ENCODE measurements at places on chromosomes 1 and 21. TPM values are rescaled to one million over a fixed set of nuclear protein-coding genes. Genes with fewer than 3 reads are reported as not detected.

Gene SPRR2B
- not detected for total RNA-seq

Gene ANGPTL3
- total RNA-seq = not detected

Gene ACTL8
- total RNA-seq = not detected

Gene ANKRD45
- not detected for total RNA-seq

Gene AMY1B
- not detected for total RNA-seq

Gene CFHR5
- total RNA-seq = not detected

Gene TMCO2
- total RNA-seq = not detected

DNA sequence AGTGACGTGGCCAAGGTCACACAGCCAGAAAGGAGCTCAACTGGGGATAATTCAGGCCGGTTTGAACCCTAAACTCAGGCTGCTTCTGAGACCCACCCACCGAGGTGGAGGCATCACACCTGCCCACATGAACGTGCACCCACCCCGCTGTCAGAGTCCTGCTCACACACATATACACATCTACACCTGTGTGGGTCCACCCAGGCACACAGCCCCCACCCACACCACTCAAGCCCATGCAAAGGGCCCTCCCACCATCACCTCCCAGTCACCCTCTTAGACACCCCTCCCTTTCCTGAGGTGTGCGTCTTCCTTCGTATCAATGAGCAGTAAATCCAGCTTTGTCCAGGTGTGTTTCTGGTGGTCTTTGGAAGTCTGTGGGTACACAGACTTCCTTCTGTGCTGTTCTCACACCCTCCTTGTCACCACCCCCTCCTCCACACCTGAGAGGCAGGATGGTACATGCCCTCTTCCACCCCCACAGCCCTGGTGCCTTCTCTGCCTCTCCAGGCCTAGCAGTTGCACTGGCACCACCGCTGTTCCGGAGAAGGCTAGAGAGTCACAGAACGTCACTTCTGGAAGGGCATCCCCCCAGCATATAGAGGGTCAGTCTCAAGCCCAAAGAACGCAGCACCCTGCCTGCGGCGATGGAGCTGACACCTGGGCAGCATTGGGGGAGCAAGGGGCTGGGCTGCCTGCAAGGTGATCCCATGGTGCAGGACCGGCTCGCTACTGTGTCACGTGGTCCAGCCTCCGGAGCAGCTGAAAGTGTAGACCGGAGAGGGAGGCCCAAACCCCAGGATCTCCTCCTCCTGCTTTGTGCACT, 18.9 kb upstream of the FAM131C start:
- DNase-seq = no peak

DNA sequence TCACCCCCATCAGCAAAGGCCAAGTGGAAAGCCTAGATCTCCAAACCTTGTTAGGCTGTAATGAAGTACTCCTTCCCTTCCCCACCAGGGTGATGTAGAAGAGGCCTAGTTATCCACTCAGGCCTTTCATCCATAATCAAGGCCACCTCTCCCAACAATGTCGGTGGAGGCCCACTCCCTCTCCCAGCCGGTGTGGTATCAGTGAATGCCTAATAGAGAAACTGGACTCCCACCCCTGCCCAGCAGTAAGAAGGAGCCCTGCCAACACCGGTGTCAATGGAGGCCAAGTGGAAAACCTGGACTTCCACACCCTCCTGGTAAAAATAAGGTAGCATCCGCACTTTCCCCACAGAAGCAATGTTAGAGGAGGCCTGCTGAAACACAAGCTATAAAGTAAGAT, 23.9 kb downstream of the NDUFS5 start:
- no peak for DNase-seq

DNA sequence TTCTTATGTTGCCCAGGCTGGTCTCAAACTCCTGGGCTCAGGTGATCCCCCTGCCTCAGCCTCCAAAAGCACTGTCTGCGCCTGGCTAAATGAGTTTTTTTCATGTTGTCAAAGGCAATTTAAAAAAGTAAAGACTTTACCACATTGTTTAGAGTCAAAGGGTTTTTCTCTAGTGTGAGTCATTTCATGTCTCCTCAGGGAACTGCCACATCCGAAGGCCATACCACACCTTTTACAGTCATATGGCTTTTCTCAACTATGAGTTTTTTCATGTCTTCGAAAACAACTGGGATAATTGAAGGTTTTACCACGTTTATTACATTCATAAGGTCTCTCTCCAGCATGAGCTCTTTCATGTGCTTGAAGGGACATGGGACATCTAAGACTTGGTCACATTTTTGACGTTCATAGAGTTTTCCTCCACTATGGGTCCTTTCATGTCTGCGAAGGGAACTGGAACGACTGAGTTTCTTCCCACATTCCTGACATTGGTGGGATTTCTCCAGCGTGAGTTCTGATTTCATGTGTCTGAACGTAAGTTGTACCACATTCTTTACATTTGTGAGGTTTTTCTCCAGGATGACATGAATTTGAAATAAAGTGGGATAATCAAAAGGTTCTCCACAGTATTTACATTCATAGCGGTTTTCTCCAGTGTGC, 65.6 kb downstream of the UCHL5 start:
- peak; percentile 33 for DNase-seq

- DNase-seq = no peak
Measured at GRCh38 chr1:44251989-44252671, 38.9 kb downstream of the DMAP1 start.

DNA sequence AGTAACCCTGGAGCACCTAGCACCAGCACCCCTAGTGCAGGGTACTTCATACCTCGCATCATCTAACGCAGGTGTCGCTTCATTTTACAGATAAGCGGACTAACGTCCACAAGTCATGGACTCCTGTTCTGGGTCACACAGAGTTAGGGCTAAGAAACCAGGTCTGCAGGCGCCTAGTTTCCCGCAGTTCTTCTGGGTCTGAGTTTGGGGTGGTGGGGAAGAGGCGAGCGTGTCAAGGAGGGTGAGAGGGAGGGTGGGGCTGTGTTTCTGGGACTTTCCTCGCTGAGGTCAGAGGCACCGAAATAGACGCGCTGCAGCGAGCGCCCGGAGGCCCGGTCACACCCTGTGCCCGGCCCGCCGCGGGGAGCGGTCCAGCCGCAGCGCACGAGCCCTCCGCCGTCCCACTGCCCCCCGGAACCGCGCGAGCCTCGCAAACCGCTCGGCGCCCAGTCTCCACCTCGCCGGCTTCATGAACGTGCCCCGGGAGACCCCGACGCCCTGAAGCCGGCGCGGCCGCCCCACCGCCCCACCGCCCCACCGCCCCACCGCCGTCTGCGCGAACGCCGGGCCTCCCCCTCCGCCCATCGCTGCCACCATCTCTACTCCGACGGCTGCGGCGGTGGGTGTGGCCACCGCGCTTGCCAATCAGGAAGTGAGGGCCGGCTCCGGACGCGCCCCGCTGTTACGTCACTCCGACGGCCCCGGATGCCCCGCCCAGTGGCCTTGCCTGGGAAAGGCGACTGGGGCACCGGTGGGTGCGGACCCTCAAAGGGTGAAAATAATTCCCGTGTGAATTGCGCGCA, 12.3 kb downstream of the IFI6 start:
- DNase-seq = peak; percentile 93

GRCh38 chr1:25118546-25118945, 113.8 kb downstream of the SYF2 start:
- DNase-seq = peak; percentile 62

DNA sequence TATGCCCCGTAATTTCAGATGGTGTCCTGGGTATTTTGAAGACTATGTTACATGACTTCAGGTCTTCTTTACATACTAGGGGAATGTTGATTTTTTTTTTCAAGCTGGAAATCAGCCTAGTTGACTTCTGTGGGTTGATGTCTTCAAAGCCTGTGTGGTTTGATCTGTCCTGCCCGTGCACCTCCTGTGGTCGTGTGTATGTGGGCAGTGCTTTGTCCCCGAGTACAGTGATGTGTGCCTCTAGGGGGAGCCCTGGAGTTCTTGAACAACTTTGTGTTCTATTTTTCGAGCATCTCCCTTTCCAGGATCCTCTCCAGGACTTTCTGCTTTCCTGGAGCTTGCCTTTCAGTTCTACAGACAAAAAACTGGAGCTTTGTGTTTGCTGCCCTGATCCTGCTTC, 28.9 kb downstream of the OBSCN start:
- DNase-seq = peak; percentile 56

DNA sequence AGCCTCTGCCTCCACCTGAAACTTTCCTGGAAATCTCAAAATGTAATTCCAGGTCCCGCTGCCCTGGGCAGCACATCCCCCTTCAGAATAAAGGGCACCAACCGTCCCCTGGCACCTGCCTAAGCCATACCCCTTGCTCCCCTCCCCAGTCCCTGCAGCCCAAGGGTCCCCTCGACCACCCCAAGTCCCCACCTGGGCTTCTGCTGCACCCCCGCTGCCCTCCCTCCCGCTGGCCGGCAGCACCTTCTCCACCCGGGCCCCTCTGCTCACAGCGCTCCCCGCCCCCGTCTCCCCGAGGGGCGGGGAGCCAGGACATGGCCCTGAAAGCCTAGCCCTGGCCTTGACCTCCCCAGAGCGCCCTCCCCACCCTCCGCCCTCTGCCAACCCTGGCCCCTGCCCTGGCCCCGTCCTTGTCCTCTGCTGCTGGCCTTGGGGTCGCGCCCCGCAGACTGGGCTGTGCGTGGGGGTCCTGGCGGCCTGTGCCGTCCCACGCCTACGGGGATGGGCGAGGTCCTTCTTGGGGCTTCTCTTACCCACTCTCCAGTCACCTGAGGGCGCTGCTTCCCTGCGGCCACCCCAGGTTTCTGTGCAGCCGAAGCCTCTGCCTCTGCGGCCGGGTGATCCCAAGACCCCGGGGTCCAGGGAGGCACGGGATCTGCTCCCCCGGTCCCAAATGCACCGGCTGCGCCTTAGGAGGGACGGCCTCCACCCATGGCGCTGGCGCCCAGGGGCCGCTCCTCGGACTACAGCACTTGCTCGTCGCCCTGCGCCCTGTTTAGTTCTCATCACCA, 41.7 kb downstream of the WDR4 start:
- peak; percentile 7 for DNase-seq

DNA sequence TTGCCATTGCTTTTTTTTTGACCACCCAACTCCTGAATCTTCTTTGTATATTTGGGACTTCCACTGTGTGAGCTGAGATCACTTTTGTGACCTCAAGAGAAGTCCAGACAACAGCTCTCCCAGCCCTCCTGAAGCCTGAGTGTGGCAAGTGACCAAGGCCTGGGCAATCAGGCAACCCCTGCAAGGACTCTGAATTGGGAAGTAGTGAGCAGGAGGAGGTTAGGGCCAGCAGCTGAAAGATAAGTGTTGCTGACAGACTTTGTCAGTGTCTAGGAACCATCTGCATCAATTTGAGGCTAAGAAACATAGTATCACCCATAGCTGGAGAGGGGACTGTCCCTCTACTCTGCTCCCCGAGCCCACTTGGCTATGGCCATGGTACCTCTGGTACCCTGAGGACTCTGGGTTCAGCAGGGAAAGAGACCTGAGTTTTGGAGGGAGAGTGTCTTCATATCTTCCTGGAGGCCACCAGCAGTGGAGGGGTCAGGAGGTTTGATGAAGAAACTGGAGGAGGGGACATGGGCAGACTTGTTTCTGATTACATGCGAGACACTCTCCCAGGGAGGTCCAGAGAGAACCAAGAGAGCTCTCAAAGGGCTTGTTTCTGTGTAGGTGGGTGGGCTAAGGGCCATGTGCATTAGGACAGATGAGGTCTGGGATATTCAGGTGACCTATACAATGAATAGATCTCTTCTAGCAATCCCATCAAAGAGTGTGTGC, 147.0 kb upstream of the DNAH14 start:
- DNase-seq = no peak

- DNase-seq = no peak
Measured at GRCh38 chr1:47529520-47530098, 91.8 kb downstream of the FOXD2 start.

DNA sequence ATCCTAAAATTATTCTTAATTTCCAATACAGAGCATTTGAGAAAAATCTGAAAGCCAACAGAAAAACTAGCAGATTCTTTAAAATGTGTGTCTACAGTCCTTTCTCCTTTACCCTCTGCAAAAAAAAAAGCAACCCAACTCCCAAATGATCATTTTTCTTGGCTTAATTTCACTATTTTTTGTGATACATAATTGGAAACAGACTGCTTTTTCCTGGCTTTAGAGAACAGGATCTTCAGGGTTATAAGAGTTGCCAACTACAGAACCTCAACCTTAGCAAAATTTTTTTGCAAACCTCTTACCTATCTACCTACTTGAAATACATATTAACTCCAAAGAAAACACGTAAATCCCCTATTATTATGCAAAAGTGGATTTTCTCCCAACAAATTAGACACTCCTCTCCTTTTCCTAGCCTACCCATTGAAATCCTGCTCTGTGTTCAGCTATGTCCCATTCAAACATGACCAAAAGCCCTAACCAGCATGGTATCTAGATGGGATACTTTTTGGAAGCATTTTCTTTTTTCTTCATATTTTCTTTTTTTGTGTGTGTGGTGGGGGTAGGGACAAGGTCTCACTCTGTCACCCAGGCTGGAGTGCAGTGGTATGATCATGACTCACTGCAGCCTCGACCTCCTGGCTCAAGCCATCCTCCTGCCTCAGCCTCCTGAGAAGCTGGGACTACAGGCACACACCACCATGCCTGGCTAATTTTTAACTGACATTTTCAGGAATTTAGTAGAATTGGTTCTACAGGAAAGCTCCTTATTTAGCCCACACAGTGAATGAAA, 9.0 kb downstream of the TGFBR3 start:
- no peak for DNase-seq

DNA sequence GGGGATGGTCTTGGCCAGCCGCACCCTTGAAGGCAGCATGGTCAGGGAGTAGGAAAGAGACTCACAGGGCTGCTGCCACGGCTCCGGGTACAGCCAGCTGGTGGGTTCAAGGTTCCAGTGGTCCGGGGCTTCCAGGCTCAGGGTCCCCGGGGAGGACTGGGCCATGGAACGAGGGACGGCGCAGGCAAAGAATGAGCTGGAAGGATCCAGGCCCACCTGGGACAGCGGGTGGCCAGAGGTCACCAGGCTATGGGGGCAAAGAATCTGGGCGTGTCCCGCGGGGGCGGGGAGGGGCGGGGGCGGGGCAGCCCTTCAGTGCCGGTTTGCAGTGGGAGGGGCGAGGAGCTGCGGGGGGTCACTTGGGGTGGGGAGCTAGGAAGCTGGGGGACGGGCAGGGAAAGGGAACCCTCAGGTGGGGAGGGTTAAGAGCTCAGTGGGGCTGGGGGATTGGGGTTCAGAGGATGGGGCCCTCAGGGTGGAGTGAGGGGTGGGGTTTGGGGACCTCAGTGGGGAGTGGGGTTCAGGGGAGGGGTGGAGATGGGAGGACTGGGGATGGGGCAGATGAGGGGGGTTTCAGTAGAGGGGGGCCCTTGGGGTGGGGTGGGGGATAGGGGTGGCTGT, at the start of gene DNMT3L:
TSS of gene DNMT3L (minus strand) at position 223 of the 621 bp plus-strand sequence. CDS start 638 bp downstream, outside the sequence.
- DNase-seq = no peak

- peak; percentile 63 for DNase-seq
Measured at GRCh38 chr1:19476450-19477190, 8.7 kb downstream of the CAPZB start.

- no peak for DNase-seq
Measured at GRCh38 chr1:232875536-232875935, 70.3 kb downstream of the MAP10 start.

DNA sequence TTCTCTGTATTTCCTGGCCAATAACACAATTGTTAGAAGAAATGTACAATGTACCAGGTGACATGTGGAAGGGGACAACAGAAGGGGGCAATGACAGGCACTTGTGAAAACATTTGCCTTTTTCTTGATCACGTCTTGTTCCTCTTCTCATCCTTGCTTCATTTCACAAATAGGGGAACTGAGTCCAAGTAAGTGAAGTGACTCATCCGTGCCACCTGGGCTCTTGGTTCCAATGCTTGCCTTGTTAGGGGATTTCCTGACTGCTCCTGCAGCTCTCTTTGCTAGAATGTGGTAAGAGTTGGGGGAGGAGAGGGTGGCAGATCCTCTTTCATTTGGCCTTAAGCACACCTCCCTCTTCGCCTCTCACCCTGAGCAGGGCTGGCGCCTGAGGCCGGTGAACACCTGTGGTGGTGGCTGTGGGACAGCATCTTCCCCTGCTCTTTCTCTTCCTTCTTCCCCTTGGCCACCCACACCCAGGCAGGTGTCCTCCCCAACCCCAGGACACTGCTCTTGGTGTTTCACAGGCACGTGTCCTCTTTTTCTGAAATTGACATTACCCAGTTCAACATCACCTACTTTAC, 2.2 kb upstream of the RHEX start:
- DNase-seq = peak; percentile 76
